ENCODE measurements at places on chromosomes 4 and X.
A peak's percentile ranks its signal among the peaks of the same experiment; 100 is the strongest.

DNA sequence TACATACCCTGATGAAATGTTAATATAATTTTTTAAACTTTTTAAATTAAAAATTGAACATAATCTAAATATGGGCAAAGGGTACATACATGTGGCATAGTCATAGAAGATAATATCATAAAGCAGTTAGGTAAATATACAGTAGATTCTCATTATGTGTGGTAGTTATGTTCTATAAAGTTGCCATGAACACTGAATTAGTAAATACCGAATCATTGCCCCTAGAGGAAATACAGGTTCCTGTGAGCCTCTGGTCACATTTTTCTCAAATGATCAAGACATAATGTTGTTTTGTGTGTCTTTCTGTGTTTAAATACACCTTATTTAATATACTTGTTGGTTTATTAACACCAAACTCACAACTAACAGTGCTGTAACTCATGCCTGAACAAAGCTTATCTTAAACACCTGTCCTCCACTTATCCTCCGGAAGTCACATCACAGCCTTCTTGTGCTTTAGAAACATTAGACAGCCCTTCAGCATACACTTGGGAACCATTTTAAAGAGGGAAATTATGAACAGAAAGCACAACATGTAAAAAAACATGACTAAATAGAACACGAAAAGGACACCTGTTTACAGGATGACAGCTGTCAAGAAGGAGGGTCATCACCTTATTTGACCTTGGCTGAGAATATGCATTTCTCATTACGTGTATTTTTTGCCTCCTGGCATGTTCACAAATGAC is 169.4 kb upstream of the NAP1L5 start:
- DNase-seq = peak; percentile 88

DNA sequence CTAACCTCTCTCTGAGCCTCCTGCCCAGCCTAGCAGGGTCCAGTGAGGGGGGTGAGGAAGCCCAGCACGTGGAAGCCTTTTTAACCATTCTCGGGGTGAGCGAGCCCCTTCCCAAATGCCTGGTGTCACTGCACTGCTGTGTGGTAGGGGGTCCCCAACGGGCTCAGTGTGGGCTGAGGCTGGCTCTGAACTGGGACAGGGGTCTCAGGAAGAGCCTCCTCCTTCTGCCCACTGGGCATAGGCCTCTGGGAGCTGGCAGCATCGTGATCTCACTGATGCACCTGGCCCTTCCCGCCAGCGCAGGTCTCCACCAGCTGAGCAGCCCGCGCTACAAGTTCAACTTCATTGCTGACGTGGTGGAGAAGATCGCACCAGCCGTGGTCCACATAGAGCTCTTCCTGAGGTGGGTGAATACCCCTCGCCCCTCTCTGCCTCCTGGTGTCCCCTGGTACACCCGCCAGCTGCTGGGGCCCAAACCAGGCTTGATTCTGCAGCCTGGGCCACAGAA is 12.6 kb downstream of the HTRA3 start:
- no peak for DNase-seq

DNA sequence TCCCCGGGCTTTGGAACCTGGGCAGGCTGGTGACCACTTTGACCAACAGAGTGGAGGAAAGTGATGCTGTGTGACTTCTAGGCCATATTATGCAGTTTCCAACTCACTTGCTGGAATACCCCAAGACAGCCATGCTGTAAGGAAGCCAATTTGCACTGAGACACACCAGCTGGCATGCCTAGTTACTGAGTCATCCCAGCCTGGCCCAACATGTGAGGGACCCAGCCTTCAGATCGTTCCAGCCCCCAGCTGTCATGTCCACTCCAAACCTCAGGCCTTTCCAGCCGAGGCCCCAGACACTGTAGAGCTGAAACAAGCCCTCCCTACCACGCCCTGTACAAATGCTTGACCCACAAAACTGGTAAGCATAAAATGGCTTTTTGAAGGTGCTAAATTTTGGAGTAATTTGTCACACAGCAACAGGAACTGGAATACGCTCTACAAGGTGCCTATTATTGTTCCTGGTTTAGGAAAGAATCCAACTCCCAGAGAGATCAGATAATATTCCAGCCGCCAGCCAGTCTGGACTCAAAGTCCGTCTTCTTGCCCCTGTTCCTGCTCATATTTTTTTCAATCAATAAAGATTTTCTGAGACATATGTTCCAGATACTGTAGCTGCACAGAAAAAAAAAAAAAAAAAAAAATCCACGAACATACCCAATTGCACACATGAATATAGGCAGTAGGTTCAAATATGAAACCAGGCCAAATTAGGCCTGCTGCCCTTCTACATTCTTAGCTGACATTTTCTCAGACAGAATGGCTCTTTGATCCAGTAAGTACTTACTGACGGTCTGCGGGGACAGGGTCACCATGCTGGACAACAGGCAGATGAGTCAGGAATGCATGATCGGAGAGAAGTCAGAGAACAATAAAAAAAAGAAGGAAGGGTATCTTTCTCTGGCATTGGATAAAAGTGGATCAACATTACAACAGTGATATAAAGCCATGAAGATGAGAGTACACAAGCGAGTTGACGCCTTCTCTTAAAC is 35.1 kb downstream of the SH3KBP1 start:
- peak; percentile 20 for DNase-seq

DNA sequence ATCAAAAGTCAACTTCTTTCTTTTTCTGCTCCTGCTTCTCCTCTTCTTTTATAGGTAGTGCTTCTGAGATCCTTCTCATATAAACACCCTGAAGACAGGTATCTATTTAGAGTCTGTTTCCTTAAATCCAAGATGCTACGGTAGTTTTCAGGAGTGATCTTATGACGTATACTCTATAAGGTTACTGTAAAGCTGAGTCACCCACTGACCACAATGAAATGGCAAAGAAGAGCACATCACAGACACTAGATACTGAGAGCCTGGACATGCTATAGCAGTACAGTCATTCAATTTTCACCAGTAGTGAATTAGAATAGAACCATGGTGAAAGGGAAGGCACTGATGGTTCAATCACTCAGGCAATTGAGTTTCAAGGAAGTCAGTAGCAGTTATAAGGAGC is 412.5 kb downstream of the ADAM29 start:
- DNase-seq = peak; percentile 7

DNA sequence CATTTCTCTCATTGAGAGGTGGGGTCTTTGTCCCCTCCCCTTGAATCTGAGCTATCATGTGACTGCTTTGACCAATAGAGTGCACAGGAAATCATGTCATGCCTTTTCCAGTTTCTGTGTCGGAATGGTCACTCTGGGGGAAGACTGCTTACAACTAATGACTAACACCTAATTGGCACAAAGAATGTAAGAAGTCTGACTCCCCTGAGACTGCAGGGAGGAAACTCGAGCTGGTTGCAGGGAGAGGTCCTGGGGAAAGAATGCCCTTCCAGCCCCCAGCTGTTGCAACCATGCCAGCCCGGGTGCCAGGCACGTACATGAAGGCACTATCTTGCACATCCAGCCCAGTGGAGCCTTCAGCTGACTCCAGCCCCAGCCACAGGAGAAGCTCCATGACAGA is 254.2 kb downstream of the DHX15 start:
- DNase-seq = peak; percentile 31
